ENCODE measurements at places on chromosomes 4 and X.

DNA sequence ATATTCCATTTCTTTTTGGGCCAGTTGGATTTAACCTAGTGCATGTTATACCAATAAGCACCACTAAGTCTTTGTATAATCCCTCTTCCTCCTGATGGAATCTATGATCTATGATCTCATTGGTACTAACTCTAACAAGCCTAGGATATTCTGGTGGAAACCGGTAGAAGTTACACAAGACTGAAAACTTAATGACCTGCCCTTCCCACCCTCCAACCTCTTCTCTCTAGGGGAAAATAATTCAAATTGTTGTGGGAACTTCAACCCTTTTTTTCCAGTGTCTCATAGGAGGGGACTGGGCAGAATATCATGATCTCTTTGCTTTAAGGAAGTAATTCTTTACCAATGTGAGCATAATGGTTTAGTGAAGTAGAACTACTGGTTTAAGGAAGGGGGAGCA, 289.5 kb upstream of the BOD1L1 start:
- DNase-seq: no peak

- no peak for DNase-seq
Measured at GRCh38 chr4:167424341-167425256, 190.3 kb upstream of the SPOCK3 start.

DNA sequence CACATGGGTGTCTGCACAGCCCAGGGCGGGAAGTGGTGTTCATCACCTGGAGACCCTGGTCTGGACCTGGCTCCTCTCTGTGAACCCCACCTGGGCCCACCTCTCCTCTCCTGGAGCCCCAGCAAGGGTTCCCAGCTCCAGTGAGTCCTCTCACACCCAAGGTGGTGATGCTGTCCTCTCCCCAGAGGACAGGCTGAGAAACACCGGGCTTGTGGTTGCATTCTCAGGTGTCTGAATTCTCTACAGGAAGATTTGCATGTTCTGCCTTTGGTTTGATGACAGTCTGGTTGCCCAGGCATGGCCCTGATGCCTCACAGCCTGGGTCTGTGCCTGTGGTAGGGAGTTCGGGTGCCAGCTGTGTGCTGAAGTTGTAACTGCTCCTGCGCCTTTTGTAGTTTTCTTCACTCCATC, 3.8 kb downstream of the MAEA start:
- DNase-seq: no peak

DNA sequence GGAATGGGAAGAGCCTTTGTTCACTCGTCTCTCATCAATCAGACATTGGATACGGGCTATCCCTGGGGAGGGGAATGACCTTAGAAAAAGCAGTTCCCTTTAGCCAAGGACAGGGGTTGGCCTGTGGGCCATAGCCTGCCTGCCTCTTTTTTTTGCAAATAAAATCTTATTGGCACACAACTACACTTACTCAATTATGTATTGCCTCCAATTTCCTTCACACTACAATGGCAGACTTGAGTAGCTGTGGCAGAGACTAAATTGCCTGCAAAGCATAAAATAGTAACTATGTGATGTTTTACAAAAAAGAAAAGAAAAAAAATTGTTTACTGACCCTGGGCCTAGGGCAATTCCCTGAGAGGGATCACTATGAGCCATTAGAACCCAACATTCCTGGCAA, 23.4 kb downstream of the PPP1R2C start:
- no peak for DNase-seq

DNA sequence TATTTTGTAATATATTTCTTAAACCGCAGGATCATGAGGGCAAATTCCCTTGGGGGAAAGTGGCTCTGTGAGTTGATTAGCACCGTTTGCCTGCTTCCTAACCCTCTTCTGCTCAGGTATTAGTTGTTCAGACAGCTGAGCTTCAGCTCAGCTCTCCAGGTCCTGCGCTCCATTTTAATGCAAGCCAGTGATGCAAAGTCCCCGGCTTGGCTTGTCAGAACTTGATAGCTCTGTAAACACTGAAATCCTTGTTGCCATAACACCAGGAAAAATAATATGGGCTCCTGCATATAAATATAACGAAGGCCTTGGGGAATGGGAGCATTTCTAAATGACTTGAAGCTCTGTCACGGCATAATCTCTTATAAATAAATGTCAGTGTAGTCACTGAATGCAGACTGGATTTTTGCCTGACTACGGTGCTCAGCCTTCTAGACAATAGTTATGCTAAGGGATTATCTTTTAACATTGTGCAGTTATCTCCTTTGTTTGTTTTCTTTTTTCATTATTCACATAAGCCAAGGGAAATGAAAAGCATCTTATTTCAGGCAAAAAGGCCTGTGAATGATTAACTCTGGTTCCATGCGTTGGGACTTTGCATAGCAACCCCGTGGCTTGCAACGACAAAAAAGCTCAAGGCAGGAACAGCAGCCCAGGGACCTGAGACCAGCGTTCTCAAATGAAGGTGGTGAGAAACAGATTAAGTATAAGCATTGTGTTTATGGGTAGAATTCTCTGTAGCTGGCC, 253.2 kb downstream of the SPRY1 start:
- DNase-seq: no peak

DNA sequence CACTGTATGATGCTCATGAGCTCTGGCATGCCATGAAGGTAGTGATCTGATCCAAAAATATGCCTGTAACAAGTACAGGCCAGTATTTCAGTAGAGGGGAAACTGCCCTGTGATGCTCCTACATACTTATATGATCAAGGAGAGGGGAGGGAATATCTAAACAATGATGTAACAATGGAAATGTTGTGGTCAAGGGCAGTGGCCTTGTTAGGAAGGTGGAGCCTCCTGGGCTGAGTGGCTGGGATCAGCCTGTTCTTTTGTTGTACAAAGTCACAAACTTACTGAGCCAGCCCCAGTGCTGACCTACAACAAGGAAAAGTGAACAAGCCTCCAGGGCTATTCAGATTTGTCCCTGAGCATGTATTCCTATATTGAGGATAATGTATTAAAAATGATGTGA, 70.3 kb downstream of the ANXA10 start:
- no peak for DNase-seq

GRCh38 chrX:109856974-109857373, 123.9 kb upstream of the ACSL4 start:
- no peak for DNase-seq

DNA sequence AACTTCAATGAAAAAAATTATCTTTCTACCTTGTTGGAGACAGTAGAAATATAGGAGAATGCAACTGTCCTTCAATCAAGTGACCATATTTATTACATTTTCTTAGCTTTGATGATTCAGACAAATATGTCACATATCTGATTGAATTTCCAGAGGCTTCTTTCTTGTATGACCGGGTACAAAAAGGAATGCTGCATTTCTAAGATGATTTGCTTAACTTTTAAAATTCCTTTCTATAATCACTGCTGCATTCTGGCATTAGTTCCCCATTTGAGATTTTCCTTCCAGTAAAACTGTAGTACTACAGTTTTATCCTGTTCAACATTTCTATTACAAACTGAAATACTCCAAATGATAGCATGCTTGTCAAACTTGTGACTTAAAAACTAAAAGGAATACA, 5.2 kb downstream of the MFSD8 start:
- DNase-seq: no peak

GRCh38 chr4:65805936-65806335, 135.6 kb upstream of the EPHA5 start:
- no peak for DNase-seq

DNA sequence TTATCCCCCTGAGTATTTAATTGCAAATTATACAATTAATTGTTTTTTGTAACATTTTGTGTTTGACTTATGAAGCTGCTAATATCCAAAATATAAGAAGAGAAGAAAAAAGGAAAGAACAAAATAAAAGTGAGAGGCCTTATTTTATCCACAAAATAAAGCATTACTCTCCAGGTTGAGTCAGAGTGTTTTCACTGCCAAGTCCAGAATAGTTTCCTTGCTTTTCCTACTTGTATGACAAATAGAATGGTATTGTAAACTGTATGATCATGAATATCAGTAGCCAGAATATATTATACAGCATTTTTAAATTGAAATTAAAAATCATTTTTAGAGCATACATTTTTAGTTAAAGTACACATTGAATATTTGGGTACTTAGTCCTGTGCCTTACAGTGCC, 237.8 kb downstream of the NDST4 start:
- DNase-seq: no peak

DNA sequence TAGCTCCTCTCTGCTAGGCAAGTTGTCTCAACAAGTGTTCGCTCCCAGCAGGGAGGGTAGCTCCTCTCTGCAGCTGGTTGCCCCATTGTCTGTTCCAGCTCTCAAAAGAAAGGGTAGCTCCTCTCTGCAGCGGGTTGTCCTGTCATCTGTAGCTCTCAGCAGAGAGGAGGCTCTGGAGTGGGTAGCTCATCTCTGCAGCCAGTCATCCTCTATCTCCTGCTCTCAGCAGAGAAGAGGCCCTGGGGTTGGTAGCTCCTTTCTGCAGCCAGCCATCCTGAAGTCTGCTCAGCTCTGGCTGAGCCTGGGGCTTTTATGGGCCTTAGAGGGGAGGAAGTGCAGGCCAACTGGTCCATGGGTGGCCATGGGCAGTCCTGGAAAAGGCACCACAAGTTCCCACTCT, 342.7 kb downstream of the PTTG2 start:
- DNase-seq: no peak

- no peak for DNase-seq
Measured at GRCh38 chr4:183175631-183176232, 76.7 kb downstream of the WWC2 start.

GRCh38 chrX:50770702-50771101, 43.3 kb downstream of the SHROOM4 start:
- DNase-seq: no peak

DNA sequence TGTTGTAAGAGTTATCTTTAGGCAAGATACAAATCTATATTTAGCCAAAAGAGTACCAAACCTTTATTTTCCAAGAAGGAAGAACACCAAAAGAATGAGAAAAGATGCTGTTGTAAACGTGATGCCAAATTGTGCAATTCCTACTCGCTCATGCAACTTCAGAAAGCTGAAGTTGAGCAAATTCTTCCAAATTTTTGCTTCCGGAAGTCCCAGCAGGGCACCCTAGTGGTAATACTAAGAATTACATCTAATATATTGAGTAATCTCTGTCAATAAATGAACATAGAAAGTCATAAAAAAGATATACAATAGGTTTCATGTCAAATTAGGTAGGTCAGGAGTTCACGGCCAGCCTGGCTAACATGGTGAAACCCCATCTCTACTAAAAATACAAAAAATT, 36.0 kb upstream of the SMARCAD1 start:
- no peak for DNase-seq

GRCh38 chr4:153497988-153498967, 32.1 kb downstream of the TMEM131L start:
- DNase-seq: no peak

GRCh38 chr4:179709961-179710624, 2267.9 kb upstream of the AGA start:
- DNase-seq: no peak

- no peak for DNase-seq
Measured at GRCh38 chrX:17976955-17977354, 115.9 kb upstream of the RAI2 start.

DNA sequence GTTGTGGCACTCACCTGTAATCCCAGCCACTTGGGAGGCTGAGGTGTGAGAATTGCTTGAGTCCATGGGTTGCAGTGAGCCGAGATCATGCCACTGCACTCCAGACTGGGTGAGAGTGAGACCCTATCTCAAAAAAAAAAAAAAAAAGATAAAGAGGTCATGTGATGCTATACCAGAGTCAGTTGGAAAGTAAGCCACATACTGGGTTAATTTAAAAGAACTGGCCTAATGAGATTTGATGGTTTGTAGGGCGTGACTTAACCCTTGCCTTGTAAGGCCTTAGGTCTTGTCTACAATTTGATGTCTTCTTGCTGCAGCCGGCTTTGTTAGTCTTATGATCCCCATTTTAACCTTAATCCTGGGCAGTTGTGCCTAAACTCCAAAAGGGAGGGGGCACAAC, 5.2 kb downstream of the MGST2 start:
- no peak for DNase-seq

DNA sequence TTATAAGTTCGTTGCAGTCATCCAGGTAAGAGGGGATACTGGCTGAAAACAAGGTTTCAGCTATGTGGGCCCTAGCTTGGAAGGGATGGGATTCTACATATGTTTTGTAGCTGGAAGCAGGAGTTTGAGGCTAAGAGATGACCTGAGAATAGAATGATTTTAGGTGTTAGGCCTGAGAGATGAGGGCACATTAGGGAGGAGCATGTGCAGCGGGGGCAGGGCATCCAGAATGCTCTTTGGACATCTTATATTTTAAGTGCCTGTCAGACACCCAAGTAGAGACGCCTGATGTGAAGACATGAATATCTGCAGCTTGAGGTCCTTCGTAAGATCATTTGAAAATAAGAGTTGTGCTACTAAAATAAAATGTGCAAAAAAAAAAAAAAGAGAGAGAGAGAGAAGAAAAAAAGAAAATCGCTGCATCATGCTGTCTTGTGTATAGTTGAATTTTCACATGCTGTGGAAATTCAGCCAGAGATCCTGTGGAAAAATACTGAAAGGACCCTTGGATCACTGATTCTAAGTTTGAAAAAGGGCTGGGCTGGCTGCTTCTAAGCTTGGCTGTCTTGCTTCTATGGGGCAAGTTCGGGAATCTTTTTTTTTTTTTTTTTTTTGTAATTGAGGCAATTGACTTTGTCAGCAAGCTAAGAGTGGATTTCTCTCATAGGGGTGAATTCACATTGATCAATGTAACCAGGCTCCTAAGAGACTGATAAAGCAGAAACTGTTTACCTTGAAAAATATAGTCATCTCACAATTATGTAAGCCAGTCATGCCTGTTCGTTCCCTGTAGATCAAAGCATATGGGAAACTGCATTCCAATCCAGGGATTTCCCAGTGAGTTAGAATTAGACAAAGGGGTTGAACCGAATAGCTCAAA, 341.0 kb upstream of the GATB start:
- no peak for DNase-seq

DNA sequence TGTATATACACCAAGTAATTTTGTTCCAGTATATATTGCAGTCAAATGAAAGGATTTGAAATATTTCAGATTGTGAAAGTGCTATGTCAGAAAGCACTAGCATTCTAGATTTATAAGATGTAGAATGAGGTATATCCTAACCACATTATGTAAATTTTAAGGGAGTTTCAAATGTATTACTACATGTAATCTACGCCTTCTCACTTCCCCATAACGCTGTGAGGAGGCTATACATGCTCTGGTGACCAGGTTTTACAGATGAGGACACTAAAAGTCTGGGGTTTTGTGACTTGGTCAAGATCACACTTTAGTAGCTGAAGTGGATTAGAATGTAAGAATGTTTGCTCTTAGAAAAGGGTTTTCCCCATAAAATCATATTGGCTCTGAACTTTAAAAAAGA, 8.1 kb downstream of the ENPEP start:
- DNase-seq: no peak

DNA sequence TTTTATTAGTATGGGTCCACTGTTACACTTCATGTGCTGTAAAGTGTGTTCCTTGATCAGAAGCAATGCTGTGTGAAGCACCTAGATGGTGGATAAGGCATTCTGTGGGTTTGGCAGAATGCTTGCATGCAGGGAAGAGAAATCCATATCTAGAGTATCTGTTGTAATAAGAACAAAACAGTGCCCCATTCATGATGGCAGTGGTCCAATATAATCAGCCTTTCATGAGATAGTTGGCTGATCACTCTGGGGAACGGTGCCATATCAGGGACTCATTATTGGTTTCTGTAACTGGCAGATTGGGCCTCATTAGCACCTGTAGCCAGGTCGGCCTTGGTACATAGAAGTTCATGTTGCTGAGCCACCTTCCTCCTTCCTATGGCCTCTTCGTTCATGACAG, 28.7 kb downstream of the STIM2 start:
- DNase-seq: no peak

GRCh38 chrX:53262918-53263394, 18.4 kb downstream of the IQSEC2 start:
- DNase-seq: no peak

GRCh38 chr4:96703265-96703664, 863.4 kb downstream of the PDHA2 start:
- no peak for DNase-seq

Measured in memory B cell (primary cell).